ENCODE measurements at places on chromosomes 5 and 9.

DNA sequence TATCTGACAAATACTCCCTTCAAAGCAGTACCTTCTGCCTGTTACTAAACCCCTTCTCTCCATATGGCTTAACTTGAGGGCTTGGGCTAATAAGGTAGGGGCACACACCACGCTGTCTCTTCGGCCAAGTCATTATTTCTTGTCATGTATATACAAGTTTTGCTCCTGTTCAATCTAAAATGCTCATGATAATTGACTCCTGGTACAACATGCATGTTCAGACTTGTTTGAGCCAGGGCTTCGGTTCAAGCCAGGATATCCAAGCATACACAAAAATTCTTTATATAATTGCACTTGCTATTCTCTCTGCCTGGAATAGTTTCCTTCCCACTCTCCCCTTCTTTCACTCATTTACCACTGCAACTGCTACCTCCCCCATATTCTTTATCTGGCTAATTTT lies 756.0 kb upstream of the C9orf72 start:
- no peak for DNase-seq

DNA sequence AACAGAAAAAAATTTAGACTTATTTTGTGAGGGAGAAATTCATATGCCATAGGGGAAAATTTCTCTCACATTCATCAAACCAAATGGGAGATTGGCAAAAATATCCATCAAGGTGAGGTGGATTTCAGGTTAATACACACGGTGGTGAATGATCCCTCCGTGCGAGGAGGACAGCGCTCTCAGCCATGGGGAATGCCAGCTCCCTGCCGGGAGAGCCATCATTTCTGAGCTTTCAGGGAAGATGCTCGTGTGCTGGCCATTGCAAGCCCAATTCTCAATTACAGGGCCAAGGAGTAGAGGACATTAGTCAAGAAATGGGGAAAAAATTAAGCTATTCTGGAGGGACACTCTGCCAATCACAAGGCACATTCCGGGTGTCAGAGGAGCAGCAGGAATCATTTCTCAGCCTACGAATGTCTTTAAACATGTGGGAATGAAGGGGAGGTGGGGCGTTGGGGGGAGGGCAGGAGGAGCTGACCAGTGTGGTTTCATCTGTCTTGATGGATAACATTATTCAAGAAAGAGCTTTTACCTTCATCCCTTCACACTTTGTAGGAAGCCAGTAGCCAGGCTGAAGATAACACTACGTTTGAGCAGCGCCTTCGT lies 165.5 kb downstream of the DAB2IP start:
- DNase-seq, result no peak

DNA sequence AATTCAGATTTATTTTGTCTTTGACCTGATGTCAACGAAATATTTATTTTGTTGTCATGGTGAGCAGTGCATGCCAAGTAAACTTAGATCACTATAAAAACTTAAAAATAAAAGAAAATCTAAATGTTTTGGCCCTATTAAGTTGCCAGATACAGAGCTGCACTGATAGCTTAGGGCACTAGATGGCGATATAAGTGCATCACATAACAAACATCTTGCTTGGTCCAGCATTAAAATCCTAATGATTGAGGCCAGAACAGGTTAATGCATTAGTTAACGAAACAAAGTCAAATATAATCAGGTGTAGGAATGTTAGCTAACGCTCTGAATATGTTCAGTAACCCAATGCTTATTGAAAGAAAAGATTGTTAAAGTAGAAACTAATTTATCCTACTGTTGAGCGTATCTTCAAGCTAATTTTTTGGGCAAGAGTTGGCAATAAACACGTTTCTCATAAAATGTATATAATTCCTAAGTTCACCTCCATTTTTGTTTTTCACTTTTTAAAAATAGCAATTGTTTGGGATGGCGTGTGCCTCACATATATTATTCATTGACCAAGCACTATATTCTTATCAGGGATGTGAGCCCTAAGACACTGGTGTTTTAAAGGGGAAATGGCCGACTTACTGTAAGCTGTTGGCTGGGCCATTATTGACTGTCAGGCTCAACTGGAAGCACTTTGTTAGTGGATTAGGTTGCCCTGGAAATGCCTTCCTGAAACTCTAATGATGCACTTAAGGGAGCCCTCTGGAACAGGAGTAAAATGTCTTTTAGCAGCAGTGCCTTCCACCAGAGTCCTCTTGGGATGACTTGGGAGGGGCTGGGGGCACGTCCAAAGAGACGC lies 33.3 kb downstream of the KCTD16 start:
- DNase-seq, result peak; percentile 5

DNA sequence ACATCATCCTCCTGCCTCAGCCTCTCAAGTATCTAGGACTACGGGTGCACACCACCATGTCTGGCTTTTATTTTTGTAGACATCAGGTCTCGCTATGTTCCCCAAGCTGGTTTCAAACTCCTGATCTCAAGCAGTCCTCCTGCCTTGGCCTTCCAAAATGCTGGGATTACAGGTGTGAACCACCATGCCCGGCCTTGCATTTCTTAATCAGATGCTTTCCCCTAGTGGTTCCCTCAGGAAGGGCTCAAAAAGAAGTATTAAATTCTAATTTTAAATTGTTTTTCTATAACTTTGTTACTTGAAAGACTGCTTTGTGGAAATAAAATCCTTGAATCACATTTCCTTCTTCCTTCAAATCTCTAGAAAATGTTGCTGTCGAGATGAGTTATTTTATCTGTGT lies 79.5 kb upstream of the ROR2 start:
- DNase-seq, result no peak

DNA sequence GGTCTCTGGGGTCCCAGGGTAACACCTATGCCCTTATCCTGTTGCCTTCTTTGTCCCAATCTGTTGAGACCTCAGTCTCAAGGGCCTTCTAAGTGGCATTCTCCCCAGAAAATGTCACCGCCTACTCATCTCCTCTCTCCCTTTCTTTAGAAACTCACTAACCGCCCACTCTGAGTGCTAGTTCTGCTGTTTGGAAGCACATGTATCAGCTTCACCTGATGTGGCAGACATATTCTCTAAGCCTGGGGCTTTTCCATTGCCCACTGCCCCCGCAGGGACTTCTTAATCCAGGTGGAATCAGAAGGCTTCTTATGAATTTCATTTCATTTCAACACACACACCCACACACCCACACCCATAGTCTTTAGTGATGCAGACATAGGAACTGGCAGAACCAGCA lies 165.1 kb downstream of the ASTN2 start:
- DNase-seq, result no peak

- no peak for DNase-seq
These were observed 296.6 kb downstream of the MED10 start for GRCh38 chr5:6081727-6082210.

- DNase-seq, result no peak
These were observed 273.8 kb upstream of the IRX4 start for GRCh38 chr5:2156358-2157059.

- no peak for DNase-seq
These were observed 802 bp downstream of the APBB3 start for GRCh38 chr5:140563596-140563995.

DNA sequence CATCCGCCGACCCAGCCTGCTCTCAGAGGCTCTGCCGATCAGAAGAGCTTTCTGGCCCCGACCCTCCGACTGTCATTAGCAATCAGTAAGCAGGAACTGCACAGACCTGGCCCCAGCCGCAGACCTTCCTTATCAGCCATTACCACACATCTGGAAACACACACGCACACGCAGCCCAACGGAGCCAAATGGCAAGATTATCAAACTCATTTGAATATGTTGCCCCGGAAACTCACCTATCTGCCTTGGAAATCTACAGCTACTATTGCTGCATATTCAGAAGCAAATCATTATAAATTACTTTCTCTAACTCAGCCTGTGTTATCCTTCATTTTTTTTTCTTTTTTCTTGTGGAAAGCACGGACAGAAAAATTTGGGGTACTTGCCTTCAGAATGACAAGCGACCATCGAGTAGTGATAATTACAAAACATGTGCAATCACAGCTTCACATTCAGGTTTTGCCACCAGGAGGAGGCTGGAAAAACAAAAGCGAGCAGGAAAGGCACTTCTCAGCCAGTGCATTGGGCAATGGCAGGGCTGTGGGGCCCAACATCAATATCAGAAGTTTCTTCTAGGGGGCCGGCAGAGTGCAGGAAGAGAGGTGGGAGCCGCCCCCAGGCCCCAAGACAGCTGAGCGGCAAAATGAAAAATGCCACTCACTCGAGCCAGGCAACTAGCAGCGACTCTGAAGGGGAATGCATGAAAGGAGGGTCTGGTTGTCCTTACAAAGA lies 122.3 kb downstream of the VAV2 start:
- DNase-seq, result no peak

- DNase-seq, result no peak
These were observed 345.7 kb upstream of the SLC30A5 start for GRCh38 chr5:68748101-68748500.
